ENCODE measurements at places on chromosomes 7 and 10. TPM values are rescaled to one million over a fixed set of nuclear protein-coding genes. Genes with fewer than 3 reads are reported as not detected.

FFAR4 gene
- not detected for polyA plus RNA-seq

IDI2 gene
- not detected for polyA plus RNA-seq

NRCAM gene
- 1.1 TPM for polyA plus RNA-seq

RADIL gene
- 4.3 TPM for polyA plus RNA-seq

CTNNA3 gene
- not detected for polyA plus RNA-seq

NPY gene
- 2.6 TPM for polyA plus RNA-seq

HABP2 gene
- polyA plus RNA-seq: not detected

ELN gene
- 8.9 TPM for polyA plus RNA-seq

CPA1 gene
- polyA plus RNA-seq: 0.05 TPM

PRKAR1B gene
- 50.5 TPM for polyA plus RNA-seq

LRRD1 gene
- 0.03 TPM for polyA plus RNA-seq

CYP2C18 gene
- not detected for polyA plus RNA-seq

BMI1 gene
- polyA plus RNA-seq: 15.5 TPM

ADGRA1 gene
- polyA plus RNA-seq: not detected

NRAP gene
- polyA plus RNA-seq: not detected

PPP1R9A gene
- polyA plus RNA-seq: 0.58 TPM

CREB5 gene
- polyA plus RNA-seq: 19.3 TPM

LRRC61 gene
- 0.93 TPM for polyA plus RNA-seq

C10orf105 gene
- not detected for polyA plus RNA-seq

PPA1 gene
- 116 TPM for polyA plus RNA-seq

MLXIPL gene
- 0.32 TPM for polyA plus RNA-seq

PPP1R17 gene
- polyA plus RNA-seq: not detected

STYXL1 gene
- 86.6 TPM for polyA plus RNA-seq

FAM241B gene
- polyA plus RNA-seq: 19.2 TPM

AEBP1 gene
- polyA plus RNA-seq: 105 TPM

METTL27 gene
- polyA plus RNA-seq: 2.9 TPM

C10orf90 gene
- polyA plus RNA-seq: 0.21 TPM

All from SK-N-SH (cell line).